Caki2 (cell line): ENCODE measurements at places on chromosomes 7 and 10. TPM values are rescaled to one million over a fixed set of nuclear protein-coding genes. Genes with fewer than 3 reads are reported as not detected.
A peak's percentile ranks its signal among the peaks of the same experiment; 100 is the strongest.

DNA sequence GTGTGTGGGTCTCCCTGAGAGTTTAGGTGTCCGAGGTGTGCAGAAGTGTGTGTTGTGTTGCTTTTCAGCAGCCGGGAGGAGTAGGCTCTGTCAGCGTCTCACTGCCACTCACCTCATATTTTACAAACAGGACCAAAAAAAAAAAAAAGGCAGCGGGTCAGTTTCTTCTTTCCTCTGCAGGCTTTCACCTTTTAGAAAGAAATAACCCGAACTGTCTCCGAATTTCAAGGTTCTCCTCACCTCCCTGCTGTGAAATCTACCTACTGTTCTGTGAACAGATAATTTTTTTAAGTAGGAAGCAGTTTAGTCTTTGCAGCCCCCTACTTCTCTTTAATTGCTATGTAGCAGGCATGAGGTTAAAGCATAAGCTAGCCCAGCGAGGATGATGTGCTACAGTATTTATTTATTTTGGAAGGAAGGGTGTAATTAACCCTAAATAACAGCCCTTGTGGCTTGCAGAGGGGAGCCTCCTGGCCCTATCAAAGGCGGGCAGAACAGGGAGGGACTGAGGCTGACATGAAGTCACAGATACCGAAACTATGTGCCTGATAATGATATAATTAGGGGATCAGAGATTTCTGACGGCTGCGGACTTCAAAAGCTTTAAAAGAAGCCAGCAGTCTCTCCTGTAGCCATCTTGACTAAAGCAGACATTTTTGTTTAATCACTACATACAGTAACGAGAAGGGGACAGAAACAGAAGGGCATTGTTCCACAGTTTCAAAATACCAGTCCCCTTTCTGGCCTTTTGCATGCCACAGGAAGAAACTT lies 1.6 kb downstream of the BAMBI start:
- DNase-seq, result peak; percentile 37

DNA sequence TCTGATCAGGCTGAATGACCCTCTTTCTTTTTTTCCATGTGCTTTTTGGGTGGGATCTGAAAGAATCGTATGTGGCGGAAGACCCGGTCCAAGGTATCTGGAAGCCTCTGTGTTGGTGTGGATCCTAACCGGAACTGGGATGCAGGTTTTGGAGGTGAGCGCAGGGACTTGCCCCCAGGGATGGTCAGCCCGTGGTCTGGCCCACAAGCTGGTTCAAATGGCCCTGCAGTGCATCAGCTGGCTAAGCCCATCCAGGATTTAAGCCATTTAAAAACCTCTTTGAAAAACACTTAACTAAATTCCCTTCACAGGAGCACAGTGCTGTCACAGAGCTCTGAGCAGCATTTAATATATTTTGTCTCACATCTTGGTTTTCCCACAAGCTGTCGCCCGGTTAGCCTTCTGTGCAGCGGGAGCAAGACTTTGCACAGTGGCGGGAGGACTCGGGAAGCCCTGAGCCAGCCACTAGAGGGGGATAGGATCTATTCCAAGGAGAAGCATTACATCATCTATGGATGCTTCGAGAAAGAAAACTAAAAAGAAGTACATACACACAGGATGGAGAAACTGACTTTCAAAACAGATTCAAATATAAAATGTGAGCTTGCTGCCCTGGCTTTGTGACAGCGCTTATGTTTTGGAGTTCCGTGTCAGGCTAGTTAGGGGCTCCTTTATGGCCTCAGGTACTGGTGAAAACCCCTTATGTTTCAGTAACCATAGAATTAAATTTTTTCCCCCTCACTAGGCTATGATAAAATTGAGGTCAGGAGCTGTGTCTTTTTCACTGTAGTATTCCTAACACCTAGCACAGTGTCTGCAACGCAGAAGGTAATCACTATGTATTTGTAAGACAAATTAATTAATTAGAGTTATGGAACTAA lies 11.3 kb downstream of the CPA2 start:
- DNase-seq, result peak; percentile 18

DNA sequence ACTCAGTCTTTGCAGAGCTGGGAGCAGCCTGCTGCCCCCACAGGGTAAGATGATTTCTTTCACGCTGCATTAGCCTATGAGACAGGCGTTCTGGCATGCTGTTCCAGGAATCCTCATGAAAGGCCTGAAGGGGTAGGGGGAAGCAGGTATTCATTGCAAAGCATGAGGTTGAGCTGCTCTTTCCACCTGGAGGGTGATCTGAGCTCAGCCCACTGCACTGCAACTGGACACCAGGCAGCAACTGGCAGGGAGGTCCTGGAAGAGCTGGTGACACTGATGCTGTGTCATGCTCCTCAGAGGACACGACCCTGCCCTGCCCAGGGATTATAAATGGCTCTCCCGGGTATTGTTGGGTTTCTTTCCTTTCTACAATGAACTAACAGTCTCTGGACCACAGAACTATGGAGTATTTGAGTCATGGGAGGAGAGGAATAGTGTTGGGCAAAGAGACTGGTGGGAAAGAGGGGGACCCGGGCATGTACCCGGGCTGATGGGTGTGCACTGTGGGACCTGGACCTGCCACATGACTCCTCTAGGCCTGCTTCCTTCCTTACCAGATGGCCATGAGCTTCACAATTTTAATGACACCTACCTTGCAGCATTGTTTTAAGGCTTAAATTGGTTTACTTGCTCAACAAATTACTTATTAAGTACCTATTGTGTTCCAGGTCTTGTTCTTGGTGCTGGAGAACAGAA lies 24.3 kb downstream of the SLC25A28 start:
- DNase-seq, result peak; percentile 60

Gene H2BK1
- total RNA-seq, result not detected in 2 replicates

DNA sequence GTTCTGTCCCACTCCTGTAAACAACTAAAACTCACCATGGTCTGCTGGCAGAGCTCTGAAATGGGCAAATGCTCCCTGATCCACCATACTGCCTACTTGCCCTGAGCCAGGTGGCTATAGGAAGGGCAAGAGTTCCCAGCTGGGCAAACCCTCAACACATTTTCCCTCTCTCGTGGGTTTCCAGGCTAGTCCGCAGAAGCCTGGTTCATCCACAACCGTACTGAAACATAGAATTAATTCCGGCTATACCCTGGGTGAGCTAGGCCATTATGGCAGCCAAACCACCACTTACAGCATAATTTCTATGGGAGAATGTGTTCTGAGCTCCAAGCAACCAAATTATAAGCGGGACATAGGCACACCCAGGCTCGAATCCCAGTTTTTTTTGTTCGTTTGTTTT lies 20.1 kb upstream of the DDIT4 start:
- no peak for DNase-seq

GRCh38 chr10:90306187-90306586 lies 551.7 kb downstream of the HTR7 start:
- DNase-seq, result peak; percentile 84

DNA sequence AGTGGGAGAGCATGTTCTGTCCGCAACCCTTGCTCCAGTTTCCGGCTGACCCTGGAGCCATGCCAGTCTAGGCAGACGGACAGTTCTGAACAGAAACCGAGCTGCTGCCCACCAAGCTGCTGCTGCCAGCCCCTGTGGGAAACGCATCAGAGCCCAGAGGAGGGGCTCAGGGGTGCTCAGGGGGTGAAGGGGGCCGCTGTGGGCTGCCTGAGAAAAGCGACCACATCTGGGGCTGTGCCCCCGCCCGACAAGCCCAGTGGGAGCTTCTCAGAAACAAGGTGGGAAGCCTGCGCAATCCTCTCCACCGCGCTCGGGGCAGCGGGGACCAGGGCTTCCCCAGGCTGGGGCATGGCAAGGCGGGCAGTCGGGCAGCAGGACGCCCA lies 38.8 kb upstream of the CFAP46 start:
- DNase-seq, result no peak

DNA sequence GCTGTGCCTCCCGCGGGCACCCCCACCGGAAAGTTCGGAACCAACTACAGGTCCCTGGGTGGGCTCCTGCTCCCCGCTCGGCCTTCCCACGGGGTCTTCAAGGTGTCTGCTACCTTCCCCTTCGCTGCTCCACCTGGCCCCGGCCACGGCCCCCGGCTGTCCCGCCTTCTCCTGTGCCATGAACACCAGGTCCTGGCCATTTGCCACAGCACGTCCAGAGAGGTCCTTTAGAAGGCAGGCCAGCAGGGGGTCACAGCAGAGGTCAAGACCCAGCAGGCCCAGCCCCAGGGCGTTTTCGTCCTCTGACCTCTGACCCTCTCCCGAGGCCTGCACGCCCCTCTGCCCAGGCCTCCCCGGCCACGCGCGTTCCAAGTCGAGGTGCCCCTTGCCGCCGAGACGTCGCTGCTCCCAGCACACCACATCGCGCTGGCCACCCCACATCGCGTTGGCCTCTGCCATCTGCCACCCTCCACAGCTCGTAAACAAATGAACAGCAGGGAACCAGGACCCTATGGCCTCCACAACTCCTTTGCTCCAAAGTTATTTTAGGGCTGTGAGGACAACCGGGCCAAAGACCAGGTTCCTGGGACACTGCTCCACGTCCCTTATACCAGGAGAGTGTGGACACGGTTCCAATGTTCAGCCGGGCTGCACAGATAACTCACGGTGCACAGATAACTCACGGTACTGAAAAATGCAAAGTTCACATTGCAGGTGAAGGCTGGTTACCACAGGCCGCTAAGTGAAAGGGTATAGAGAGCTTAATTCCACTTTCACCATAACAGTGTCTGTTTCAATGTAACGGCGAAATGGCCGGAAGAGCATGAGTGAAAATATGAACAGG lies 74.3 kb downstream of the CFAP46 start:
- no peak for DNase-seq

GRCh38 chr7:152594801-152595200 lies 81.1 kb downstream of the XRCC2 start:
- no peak for DNase-seq

GRCh38 chr7:92336662-92337340 lies 91.0 kb downstream of the ANKIB1 start:
- DNase-seq, result no peak

DNA sequence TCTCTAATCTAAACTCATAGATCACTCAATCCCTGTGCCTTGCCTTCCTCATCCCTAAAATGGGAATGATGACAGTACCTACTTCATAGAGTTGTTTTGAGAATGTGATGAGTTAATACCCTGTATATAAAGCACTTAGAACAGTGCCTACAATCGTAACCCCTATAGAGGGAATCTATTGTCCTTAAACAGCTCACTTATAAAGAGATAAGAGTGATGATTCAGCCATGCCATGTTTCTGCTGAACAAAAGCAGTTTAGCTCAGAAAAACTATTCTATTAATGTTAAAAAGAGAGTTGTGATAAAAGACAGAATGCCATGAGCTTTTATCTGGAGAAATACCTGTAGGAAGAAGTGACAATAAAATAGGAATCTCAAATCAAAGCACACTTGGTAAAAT lies 63.6 kb downstream of the CUBN start:
- DNase-seq, result no peak

Gene CUL2
- 10.4 and 14.9 TPM in 2 replicates for total RNA-seq

Gene FZD8
- 23.4 and 26.5 TPM in 2 replicates for total RNA-seq

Gene C10orf67
- total RNA-seq, result 0.07 and 0.14 TPM in 2 replicates

GRCh38 chr10:19333631-19334030 lies 285.0 kb downstream of the MALRD1 start:
- DNase-seq, result no peak

DNA sequence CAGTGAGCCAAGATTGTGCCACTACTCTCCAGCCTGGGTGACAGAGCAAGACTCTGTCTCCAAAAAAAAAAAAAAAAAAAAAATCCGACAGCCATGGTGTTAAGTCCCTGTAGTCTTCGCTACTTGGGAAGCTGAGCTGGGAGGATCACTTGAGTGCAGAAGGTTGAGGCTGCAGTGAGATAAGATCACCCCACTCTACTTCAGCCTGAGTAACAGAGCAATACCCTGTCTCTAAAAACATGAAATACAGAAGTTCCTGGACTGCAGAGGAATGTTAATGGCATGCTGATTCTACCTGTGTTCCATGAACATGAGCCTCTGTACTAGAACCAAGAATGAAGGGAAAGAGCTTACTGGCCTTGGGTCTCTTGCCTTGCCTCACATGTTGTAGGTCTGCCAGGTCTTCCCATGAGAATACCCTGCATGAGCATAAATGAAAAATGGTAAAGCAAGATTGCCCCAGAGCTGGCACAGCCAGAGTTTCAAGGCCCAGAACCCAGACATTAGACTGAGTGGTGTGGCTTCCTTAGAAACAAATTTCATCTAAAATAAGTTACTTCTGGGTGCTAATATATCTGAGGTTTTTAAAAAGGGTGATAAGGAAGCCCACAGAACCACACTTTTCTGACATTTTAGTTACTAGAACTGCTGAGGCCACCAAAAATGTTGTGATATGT lies 8.6 kb downstream of the YAE1 start:
- no peak for DNase-seq

GRCh38 chr10:57955076-57955475 lies 312.6 kb downstream of the IPMK start:
- DNase-seq, result no peak

Gene GSTO2
- total RNA-seq, result 2.8 and 15.1 TPM in 2 replicates

GRCh38 chr10:88343761-88344484 lies 239.2 kb downstream of the RNLS start:
- no peak for DNase-seq

Gene CCDC172
- not detected in 2 replicates for total RNA-seq

DNA sequence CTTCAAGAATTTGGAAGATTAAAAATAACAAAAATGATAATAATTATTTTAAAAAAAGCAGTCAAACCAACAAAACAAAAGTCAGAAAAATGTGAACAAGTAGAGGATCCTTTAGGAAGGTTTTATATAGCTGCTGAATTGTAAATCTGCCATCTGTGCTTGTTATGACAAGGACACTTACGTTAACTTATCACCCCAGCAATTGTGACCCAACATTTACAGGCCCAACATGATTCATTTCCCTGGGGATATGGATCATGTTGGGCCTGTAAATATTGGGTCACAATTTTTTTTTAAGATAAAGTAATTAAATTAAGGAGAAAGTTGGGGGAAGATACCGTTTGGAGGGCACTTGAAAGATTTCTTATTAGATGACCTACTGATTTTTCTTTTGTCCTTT lies 261.4 kb upstream of the HABP2 start:
- no peak for DNase-seq

GRCh38 chr10:80477-81105 lies 31.5 kb upstream of the TUBB8 start:
- no peak for DNase-seq

Gene FAM237B
- not detected in 2 replicates for total RNA-seq

Gene BAIAP2L1
- total RNA-seq, result 14.5 and 21.4 TPM in 2 replicates
